Neural progenitor cell (in vitro differentiated cells): ENCODE measurements at places on chromosomes 11 and 22. TPM values are rescaled to one million over a fixed set of nuclear protein-coding genes. Genes with fewer than 3 reads are reported as not detected.

USH1C gene
- 0.24 and 0.56 TPM in 2 replicates for total RNA-seq

MLC1 gene
- total RNA-seq: not detected in 2 replicates

ZNF215 gene
- 14.8 and 20.1 TPM in 2 replicates for total RNA-seq

EFCAB6 gene
- total RNA-seq: 2.2 and 4.9 TPM in 2 replicates

DNA sequence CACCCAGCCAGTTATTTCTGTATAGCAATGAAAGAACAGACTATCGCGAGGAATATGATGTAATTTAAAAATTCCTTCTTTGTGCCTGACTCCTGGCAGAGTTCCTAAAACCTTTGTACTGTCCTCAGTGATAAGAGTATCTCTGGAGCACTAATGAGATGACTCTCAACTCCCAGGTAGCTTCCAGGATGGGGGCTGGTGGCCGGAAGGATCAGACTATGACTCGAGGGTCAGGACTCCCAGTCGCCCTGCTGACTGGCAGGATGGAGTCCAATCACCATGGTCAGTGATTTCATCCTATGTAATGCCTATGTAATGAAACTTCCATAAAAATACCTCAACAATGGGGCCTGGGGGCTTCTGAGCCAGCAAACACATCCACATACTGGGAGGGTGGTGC, 135.1 kb downstream of the SHANK2 start:
- no peak for DNase-seq

DNA sequence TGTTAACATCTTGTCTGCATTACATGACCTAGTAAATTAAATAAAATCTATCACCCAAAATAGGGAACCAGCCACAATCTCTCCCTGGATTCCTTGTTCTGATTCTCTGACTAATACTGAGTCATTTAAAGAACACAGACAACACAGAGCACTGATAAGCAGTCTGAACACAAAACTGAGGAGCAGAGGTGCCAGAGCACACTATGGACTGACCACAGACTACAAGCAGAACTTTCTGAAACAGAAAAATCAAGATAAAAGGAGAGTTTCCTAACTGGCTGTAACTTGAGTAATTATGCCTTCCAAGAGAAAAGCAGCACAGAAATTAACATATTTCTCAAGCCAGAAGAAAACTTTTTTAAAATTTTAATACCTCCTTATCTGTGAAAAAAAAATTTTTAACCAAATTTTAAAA, 128.8 kb downstream of the SGSM3 start:
- no peak for DNase-seq

DNA sequence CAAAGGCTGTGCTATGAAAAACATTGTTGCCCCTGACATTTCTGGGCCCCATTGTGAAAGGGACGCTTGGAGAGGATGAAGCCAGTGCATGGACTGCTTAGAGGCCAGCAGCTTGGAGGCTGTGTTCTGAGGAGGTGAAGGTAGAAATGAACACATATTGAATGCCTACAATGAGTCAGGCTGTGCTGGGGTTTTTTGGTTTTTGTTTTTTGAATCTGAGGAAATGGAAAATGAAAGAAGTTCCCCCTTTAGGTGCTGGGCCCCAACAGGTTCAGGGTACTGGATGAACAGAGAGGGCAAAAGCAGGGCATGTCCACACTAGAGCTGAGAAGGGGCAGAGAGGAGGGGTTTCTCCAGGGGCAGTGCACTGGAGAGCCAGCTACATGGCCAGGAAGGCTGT, 166.1 kb upstream of the API5 start:
- no peak for DNase-seq

DNA sequence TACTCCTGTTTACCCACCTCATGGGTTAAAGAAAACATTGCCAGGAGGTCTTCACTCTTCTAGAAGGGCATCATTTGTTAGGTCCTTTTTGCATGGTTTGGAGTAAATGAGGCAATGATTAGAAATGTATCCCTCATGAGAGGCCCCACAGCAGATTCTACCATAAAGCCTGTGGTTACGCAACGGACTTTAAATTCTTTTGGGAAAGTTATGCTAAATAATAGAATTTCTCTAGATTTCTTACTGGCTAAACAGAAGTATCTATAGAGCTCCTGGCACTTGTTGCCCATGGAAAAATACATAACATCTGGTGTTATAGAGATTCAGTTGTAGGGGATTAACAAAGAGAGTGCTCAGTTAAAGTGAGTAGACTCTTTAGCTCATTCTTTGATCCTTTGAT, 15.1 kb upstream of the ATXN10 start:
- no peak for DNase-seq

- no peak for DNase-seq
Observed at GRCh38 chr11:78931891-78932290, 357.2 kb upstream of the NARS2 start.

DNA sequence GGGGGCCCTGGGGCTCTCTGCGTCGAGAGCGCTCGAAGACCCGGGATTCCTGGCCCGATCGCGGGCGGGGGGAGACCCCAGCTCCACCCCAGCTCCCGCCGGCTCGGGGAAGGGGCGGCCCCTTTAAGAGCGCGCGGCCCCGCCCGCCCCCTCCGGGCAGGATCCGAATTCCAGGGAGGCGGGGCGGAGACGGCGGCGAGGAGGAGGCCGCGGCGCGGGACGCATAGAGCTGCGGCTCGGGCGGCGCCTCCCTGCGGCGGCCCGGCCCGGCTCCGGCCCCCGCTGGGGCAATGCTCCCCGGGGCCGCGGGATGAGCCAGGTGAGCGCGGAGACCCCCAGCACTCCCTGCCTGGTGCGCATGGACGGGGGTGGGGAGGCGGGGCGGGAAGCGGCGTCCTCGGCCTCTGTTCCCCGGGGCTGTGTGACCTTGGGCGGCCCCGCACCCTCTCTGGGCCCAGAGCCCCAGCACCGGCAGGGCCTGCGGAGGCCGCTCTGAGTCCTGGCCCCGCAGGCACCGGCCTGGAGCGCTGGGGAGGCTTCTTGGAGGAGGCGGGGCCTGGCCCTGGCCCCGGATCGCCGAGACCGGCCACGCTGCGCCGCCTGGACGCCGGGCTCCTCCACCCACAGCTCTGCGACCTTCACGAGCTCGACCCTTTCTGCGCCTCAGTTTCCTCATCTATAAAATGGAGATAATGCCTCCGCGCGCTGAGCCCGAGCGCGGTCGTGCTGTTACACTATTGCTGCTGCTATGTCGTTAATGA, 565 bp downstream of the GAS2L1 start:
- peak; percentile 95 for DNase-seq

- no peak for DNase-seq
Observed at GRCh38 chr11:22884217-22884616, 23.9 kb upstream of the CCDC179 start.

DNA sequence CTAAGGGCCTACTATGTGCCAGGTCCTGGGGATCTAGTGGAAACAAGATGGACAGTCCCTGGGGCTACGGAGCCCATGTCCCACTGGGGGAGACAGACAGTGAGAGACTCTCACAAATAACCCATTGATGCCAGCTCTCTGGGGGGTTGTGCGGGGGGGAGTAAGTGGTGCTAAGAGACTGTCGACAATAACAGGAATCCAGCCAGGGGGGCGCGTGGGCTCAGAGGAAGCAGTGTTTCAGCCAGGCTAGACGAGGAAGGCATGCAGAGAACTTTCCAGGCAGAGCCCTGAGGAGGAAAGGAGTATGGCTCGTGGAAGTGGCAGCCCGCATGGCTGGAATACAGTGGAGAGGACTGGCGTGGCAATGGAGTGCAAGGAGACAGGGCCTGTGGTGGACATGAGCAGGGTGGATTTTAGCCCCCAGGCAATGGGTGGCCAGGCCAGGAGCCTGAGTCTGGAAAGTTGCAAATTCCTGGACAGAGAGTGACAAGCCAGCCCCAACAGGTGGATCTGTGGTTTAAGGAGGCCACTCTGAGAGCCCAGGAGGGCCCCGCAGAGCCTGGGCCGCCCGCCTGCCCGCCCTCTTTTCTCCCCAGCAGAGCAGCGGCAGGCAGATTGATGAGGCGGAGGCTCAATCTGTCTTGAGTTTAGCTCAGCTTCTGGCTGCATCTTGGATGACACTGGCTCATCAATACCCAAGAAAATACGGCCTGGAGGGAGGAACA, 40.0 kb upstream of the TCF20 start:
- no peak for DNase-seq

DNA sequence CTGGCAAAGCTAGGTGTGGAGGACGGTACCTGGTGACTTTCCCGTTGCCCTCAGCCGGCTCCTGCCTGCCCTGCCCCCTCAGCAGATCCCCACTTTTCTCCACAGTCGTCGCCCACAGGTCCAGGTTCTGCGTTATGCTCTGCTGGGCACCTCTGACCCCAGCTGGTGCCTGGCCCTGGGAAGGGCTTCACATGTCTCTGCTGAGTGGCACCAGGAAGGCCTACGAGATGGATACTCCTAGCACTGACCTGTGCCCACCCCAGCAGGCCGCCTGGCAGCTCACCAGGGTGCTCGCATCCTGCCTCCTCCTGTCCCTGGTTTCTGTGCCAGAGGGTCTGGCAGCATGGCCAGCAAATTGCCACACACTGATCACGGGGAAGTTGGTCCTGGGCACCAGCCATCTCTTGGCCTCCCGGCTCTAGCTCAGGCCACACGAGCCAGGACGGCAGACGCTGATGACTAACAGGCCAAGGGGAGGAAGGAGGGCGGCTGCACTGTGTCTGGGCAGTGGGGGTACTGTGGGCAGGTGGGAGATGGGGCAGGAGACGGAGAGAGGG, 13.8 kb downstream of the CARS1 start:
- DNase-seq: no peak

- no peak for DNase-seq
Observed at GRCh38 chr11:110035357-110035756, 57.8 kb upstream of the ZC3H12C start.

GRCh38 chr11:95359341-95359663, 128.3 kb upstream of the SESN3 start:
- no peak for DNase-seq

DNA sequence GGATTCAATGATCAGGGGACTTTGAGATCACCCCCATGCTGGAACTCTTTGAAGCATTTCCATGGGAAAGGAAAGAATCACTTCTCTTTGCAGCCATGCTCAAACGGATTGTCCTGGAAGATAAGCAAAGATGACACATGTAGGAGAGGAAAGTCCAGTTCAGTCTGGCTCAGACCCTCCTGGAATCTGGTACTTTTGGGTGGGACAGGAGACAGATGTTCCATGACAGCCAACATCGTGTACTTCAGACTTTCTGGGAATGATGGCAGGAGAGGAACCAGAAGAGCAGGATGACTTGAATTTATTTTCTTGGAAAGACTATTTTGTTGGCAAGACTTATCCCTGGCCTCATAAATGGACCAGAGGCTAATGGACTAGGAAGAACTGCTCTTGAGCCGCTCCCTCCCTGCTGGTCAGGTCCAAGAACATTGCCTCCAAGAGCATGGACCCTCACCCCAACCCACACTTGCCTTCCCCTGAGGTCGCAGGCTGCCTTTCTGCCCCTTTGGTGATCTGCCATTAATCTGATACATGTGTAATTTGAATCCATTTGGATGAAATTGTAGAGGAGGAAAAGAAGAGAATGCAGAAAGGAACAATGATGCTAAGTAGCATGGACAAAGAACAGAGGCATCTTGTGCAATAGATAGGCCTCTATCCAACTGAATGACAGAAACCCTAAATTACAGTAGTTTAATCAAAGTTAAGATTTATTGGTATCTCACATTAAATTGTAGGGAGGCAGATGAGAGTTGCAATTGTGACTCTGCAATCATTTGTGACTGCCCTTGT, 201.0 kb downstream of the SNX19 start:
- no peak for DNase-seq

DNA sequence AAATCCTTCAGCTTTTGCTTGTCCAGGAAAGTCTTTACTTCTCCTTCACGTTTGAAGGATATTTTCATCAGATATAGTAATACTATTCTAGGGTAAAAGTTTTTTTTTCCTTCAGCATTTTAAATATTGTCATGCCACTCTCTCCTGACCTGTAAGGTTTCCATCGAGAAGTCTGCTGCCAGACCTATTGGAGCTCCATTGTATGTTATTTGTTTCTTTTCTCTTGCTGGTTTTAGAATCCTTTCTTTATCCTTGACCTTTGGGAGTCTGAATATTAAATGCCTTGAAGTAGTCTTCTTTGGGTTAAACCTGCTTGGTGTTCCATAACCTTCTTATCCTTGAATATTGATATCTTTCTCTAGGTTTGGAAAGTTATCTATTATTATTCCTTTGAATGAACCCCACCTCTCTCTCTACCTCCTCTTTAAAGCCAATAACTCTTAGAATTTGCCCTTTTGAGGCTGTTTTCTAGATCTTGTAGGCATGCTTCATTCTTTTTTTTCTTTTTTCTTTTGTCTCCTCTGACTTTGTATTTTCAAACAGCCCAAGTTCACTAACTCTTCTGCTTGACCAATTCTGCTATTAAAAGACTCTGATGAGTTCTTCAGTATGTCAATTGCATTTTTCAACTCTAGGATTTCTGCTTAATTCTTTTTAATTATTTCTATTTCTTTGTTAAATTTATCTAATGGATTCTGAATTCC, 12.0 kb upstream of the WEE1 start:
- DNase-seq: no peak

GRCh38 chr11:83566950-83567349, 280.8 kb upstream of the CCDC90B start:
- no peak for DNase-seq

DNA sequence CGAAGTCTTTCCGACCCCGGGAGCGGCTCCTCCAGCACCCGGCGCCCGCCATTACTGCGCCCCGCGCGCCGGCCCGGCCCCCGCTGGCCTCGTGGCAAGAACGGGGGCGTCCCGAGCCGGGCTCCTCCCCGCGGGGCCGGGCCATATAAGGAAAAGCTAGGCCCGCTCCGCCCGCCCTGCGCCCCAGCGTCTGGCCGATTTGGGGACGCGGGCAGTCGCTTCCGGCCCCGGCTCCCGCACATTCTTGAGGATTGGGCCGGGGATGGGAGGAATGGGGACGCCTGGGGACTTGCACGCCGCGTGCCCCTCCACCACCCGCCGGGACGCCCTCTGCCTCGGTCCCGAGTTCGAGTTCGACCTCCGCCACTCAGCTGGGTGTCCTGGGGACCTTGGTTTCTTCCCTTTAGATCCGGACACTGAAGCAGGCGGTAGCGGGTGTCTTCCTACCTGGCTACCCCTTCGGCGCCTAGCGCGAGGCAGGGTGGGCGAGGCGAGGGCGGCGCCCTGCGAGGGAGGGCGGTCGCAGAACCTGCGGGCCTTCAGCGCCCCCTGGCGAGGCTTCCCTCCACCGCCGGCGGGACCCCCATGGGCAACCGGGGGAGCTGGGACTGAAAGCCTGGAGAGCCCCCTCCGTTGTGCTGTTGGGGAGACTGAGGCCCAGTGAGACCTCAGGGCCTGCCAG, 3.8 kb downstream of the SMTN start:
- peak; percentile 90 for DNase-seq

DNA sequence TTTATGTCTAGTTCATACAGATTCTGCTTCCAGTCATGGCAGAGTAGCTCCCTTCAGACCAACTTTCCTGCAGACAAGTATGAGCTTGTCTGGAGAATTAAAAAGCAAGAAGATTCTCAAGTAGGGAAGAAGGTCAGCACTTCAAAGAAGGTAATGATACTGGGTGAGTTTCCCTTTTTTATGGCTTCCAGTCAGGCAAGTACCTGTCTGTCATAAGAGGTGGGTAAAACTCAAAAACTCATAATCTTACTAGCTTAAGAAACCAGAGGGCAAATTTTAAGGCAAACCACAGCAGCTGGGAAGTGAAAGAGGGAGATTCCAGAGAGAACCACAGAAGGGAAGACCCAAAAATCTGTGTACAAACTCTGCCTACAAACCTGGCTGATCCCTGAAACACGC, 54.2 kb downstream of the DENND5A start:
- DNase-seq: no peak
